Fibroblast of skin of left biceps (primary cell): ENCODE measurements at places on chromosomes 1 and 21.

- DNase-seq: no peak
Observed at GRCh38 chr21:38798481-38798882, 7.2 kb upstream of the ETS2 start.

GRCh38 chr1:18010408-18010807 lies 97.2 kb upstream of the IGSF21 start:
- DNase-seq: no peak

DNA sequence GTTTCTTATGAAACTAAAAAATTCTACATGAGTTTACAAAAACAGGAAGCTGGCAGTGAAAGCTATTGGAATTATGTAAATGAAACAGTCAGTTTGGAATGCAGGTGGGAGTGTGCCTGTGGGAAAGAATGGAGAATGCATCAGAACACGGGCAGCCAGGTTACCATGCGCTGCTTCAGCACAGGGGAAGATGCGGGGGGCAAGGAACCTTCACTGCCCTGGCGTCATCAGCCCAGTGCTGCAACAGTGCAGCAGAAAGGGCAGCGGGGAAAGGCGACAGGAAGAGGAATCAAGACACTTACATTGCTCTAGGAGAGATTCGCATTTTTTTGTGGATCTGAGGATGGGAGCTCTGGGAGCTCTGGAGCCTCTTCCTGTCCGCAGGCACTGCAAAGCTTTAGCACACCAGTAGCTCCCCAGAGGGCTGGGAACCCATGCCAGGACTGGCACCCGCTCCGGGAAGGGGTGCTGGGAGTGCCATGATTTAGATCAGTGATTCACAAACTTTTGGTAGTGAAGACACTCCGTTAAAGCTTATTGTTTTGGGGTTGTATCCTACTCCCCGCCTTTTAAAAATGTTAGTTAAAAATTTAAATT lies 64.1 kb upstream of the WDR26 start:
- no peak for DNase-seq

GRCh38 chr1:100284591-100284990 lies 18.6 kb downstream of the RTCA start:
- no peak for DNase-seq

DNA sequence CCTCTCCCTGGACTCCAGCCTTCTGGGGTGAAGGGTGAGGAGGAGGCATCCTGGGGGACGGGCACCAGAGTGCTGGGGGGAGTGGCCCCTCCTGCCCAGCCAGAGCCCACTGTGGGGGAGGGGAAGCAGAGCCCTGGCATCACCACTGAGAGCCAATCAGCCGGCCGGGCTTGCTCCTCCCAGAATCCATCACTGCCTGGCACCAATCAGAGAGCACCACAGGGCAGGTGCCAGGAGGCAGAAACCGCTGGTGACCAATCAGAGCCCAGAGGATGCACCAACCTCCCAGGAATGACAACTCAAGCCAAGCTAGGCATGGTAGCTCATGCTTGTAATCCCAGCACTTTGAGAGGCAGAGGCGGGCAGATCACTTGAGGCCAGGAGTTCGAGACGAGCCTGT lies 27.9 kb downstream of the CASZ1 start:
- DNase-seq: no peak

DNA sequence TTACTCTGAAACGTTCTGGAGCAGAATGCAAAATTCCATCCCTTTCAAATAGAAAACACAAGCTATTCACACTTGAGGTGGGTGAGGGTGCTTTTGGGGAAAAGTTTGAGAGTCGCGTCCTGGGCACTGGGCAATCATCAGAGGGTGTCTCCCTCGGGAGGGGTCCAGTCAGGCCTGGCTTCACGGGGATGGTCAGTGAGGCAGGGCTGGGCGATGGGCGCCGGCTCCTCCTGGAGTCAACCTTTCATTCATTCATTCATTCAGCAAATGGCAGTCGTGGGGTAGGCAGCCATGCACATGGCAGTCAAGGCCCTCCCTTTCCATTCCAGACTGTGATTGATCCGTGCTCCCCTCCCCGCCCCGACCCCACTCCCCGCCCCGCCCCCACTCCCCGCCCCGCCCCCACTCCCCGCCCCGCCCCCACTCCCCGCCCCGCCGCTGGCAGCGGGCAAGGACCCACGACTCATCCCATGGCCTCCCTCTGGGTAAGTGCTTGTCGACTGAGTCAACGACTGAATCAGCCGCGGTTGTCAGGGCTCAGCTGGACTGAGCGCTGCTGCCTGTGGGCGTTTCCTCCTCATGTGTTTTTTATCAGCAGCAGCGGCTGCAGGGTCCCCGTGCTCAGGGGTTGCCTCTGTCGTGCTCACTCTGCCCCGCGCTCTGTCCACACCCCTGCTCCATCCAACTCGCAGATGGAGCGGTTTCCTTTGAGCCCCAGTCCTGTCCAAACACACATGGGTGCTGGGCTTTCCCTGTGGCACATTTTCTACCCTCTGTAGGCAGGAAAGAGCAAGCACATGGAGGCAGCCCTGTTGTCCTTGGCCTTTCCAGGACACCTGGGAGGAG lies 12.5 kb upstream of the SPSB1 start:
- peak; percentile 80 for DNase-seq
